NCI-H2081 (cell line): ENCODE measurements at places on chromosomes 3 and 15.

DNA sequence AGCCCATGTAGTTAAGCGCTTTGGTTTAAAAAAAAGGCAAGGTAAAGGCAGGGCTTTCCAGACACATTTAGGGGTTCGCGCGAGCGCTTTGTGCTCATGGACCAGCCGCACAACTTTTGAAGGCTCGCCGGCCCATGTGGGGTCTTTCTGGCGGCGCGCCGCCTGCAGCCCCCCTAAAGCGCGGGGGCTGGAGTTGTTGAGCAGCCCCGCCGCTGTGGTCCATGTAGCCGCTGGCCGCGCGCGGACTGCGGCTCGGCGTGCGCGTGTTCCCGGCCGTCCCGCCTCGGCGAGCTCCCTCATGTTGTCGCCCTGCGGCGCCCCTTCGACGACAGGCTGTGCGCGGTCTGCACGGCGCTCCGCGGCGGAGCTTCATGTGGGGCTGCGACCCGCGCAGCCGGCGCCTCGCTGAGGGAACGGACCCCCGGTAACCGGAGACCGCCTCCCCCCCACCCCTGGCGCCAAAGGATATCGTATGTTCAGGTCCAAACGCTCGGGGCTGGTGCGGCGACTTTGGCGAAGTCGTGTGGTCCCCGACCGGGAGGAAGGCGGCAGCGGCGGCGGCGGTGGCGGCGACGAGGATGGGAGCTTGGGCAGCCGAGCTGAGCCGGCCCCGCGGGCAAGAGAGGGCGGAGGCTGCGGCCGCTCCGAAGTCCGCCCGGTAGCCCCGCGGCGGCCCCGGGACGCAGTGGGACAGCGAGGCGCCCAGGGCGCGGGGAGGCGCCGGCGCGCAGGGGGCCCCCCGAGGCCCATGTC lies 927 bp downstream of the SMAD6 start:
- DNase-seq, result no peak

GRCh38 chr15:51163843-51164242 lies 69.1 kb upstream of the TNFAIP8L3 start:
- no peak for DNase-seq

DNA sequence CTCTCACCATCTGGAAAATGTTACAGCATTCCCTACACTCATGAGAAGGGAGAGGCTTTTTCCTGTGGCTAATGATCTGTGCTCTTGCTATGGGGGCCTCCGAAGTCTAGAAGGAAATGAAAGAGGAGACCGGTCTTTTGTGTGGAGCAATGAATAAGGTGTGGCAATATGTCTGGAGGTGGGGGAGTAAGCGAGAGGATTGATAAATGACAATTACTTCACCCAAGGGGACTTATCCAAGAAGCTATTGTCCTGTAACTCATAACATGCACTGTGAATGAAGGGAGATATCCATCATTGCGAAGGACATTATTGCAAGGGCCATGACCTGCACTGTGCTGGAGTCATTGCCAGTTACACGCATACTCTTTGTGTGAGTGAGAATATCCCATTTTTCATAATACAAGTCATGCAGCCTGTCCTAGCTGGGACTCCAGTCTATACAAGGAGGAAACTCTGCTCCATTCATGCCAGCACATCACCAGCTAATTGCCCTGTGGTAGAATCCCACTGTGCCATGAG lies 37.7 kb upstream of the SYNPR start:
- no peak for DNase-seq

GRCh38 chr15:40944510-40945296 lies 8.6 kb upstream of the CHAC1 start:
- peak; percentile 84 for DNase-seq

DNA sequence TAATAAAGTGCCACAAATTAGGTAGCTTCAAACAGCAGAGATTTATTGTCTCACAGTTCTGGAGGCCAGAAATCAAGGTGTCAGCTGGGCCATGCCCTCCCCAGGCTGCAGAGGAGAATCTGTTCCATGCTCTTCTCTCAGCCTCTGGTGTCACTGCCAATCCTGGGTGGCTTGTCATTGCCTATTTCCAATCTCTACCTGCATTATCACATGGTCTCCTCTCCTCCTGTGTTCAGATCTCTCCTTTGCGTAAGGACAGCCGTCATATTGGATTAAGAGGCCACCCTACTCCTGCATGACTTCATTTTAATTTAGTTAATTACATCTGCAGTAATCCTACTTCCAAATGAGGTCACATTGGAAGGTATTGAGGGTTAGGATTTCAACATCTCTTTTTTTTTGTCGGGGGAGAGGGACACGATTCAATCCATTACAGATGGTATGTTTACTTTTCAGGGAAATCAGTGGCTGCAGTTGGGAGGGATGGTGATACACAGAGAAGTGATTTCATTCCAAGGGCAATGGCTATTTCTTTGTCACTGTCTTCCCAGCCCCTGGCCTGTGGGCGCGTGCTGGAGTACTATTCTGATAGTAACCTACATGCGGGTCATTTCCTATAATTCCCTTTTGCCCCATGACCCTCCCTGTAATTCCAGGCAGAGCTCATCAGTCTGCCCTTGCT lies 169.4 kb downstream of the MINAR1 start:
- DNase-seq, result no peak

DNA sequence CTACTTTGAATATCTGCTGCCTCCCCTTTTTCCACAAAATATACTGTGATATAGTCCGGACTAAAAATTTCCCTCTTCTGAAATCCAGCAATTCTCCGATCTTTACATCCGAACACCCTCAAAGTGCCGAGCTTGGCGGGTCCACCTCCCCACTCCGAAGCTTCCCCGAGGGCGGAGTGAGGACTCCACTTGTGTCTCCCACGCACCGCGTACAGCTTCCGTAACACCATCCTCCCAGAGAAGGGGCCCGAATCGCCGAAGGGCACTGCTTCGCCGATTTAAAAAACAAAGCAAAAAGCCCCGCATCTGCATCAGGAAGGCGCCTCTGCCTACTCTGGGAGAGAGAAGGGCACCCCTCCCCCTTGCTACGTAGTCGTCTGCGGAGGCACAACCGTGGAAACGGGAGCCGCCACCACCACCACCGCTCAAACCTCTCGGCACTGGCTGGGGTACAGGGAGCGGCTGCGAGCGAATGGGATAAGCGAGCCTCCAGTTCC lies 551 bp downstream of the NCBP2 start:
- DNase-seq, result peak; percentile 55

DNA sequence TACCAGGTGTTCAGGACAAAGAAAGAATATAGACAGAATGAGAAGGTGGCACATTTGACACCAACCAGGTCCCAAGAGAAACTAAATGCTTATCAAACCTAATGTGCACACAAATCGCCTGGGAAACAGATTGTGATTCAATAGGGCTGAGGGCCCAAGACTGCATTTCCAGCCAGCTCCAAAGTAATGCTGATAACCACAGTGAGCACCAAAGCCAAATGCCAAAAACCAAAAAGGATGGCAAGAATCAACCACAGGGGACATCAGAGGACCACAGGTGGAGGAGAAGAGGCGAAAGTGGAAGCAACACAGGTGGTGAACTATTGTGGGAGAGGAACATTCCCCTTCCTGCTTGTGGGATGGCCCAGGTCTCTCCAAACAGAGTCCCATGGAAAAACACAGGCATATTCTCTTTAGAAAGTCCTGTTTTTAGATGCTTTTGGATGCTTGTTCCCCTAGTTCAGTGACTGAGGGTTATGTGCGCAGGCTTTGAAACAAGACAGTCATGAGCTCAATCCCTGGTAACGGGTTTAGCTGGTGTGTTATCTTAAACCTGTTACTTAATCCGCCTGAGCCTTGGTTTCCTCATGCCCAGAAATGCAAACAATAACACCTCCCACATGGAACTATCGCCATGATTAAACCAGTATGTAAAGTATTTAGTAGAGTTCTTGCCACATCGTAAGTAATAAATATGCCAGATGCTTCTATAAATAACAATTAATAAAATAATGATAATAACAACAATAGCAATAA lies 241.7 kb downstream of the ATP8B4 start:
- DNase-seq, result no peak

DNA sequence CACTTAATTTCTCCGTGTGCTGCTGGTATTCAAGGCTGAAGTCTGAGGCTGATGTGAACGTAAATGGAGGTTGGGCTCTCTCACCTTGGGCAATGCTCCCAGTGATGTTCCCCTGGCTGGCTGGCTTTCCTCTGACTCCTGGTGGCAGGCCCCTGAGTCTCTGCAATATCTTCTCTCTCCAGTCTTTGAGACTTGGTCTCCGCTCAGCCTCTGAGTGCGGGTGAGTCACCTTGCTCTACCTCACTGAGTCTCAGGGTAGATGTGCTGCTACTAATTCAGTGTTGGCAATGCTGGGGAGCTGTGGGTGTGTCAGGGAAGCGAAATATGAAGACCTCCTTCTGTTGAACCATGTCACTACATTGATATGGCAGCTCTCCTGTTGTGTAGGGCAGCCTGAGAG lies 31.3 kb upstream of the TRIM59 start:
- DNase-seq, result no peak

- DNase-seq, result no peak
Measured at GRCh38 chr3:152549263-152549662, 280.5 kb downstream of the MBNL1 start.

- no peak for DNase-seq
Measured at GRCh38 chr15:50059203-50059772, 59.7 kb downstream of the ATP8B4 start.

DNA sequence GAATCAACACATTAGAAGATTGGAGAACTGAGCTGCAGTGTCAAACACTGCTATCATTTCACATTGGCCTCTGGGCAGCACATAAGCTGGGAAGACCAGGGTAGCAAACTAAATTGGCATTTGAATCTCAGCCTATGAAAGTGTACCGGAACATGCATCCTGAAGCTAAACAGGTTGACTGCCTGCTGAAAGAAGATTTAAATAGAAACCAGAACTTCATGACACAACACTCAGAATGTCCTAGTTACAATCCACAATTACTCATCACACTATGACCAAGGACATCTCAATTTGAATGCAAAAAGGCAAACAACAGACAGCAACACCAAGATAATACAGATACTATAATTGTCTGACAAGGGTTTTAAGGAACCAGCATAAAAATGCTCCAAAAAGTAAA lies 26.2 kb downstream of the TM2D3 start:
- no peak for DNase-seq

DNA sequence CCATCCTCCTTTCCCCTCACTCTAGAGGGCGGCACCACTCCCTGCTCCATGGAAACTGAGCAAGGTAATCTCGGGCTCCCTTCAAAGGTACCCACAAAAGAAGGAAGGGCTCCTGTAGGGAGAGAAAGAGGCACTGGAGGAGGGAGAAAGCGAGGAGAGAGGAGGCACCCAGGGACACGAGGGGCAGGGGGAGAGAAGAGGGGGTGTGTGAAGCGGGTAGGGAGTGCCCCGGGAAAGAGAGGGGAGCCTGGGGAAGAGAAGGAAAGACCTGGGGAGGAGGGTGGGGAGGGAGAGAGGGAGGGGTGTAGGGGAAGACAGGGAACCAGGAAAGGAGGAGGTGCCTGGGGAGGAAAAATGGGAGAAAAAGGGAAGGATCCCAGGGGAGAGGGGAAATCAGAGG lies 523 bp downstream of the VILL start:
- no peak for DNase-seq

DNA sequence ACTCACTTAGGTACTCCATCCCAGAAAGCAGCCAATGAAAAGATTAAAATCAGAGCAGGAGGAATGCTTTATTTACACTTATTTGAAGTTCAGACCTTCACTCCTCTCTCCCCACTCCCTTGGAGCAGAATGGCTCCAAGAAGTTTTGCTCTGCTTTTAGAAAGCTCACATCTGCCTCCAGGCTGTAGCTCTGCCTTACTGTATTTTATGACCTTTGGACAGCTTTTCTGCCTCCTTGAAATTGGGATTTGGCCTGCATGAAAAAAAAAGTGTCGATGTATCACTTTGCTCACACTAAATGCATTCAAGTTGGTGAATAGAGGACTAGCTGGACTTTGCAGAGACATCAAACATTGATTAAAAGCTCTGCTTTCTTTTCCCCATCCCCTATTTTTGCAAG lies 95.3 kb downstream of the SLC9A9 start:
- DNase-seq, result no peak

DNA sequence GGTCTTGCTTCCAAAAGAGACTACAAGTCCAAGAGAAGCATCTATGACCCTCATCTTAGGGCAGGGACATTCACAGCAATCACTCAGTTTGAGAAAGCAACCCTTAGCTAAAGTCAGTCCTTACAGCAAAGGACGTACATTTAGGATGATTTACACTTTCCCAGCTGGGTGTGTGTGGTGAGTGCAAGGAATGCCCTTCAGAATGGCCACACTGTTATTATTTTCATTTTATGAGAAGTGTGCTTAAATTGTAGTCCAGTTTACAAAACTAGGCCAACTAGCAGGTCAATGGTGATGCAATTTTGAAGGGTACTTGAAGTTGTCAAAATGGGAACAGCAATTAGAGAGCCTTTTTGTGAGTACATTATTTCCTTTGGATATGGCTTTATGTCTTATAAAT lies 26.0 kb upstream of the CCK start:
- DNase-seq, result no peak

GRCh38 chr3:159787178-159787574 lies 201.5 kb upstream of the IL12A start:
- no peak for DNase-seq
